ENCODE measurements at places on chromosomes 2 and 18.

DNA sequence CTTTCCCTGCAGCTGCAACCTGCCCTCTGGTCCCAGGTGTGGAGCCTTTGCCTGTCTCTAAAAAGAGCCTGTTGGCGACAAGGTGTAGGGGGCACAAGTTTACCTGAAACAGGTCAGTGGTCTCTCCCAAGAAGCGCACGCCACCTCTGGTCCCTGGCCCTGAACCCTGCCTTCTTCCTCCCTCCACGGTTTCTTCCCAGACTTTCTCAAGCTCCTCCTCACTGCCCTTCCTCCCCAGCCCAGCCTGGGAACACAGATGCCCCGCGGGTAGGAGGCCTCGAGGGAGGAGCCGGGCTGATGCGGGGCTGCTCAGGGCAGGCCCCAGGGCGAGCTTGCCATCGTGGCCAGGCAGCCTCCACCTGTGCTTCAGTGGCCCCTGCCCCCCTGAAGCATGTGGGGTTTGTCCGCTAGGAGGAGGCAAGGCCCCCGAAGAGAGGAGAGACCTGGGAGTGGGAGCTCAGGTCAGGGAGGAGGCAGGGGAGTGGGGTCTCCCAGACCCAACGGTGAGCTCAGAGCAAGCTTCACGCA lies 89.5 kb downstream of the SMAD7 start:
- no peak for DNase-seq

DNA sequence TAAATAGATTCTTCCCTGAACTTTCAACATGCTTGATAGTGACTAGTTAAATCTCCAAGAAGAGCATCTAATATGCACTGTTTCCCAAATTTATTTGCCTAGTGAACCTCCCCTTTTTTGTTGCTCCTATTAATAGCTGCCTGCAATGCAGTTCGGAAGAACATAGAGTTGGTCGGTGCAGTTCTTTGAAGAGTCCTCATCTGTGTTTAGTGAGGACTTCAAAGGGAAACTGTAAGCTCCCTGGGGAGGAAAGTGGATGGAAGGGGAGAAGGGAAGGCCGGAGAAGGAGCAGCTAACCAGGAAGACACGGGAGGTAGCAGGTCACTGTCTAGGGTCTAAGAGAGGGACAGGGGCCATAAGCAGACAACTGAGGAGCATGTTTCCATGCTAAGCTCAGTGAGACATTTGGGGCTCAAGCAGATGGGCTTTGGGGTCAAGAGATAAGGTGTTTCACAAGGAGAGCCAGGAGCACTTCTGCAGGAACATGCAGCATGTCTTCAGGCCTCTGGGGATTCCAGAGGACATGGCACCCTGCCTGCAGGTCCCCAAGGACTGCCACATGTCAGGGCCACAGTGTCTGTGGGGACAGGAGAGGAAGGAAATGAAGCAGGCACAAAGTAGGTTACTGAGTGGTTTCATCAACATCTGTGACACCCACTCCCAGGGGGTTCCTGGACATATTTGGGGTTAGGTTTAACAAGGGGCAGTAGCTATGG lies 48.7 kb upstream of the ANXA4 start:
- no peak for DNase-seq

- no peak for DNase-seq
Measured at GRCh38 chr2:188576651-188577050, 285.0 kb downstream of the GULP1 start.

- no peak for DNase-seq
Measured at GRCh38 chr2:39447266-39448168, 10.4 kb upstream of the MAP4K3 start.

DNA sequence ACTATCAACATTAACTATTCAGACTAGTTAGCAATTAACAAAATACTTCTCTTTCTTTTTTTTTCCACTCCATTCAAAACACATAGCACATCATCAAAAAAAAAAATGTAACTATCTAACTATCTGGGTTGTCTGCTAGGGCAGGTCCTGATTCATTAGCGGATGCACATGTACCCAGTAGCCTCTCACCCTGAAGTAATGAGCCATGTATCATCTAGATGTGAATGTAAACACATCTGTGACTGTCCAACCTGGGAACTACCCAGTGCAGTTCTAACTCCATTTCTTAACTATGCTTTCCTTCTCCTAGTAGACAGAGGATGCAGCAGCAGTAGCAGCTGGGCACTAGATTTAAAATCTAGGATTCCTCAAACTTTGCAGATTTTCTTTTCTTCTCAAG lies 183.1 kb upstream of the PIK3C3 start:
- DNase-seq: no peak

DNA sequence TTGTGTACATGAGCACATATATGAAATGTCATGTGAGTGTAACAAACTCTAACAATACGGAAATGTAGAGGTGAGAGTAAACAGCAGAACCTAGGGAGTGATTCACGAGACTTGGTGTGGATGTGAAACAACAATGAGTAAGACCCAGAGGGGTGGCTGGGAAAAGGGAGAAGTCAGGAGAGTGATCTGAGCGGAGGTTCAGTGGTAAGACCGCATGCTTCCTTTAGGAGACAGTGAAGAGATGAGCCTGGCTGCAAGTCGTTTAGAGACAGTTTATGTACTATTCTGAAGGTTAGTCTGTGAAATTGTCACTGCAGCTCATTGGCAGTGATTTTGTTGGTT lies 150.6 kb downstream of the PRPF40A start:
- DNase-seq: no peak

GRCh38 chr18:12867441-12868123 lies 16.5 kb downstream of the PTPN2 start:
- no peak for DNase-seq

- no peak for DNase-seq
Measured at GRCh38 chr2:230713331-230714135, 891 bp downstream of the CAB39 start.

- DNase-seq: no peak
Measured at GRCh38 chr2:100017633-100018032, 124.8 kb downstream of the AFF3 start.

GRCh38 chr18:51028201-51028805 lies 1.7 kb upstream of the SMAD4 start:
- DNase-seq: no peak

GRCh38 chr2:98547092-98547790 lies 61.1 kb downstream of the COA5 start:
- no peak for DNase-seq

GRCh38 chr18:8942021-8942908 lies 160.2 kb upstream of the NDUFV2 start:
- no peak for DNase-seq

- DNase-seq: no peak
Measured at GRCh38 chr2:75030218-75031009, 72.0 kb downstream of the POLE4 start.

DNA sequence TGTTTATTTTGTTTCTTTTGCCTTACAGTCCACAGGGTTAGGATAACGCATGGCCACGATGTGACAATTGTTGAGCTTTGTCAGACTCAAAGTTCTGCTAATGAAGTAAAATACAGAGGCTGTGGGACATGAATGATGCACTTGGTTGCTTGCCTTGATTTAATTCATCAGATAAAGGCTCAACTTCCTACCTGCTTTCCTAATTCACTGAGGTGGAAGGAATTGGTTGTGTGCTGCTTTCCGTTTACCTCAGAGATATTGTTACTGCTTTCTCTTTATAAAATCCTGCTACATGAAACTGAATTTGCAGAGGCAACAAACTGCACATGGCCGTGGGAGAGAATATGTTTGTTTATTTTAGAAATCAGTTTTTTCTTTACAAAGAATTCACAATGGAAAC lies 6.6 kb downstream of the RIT2 start:
- DNase-seq: no peak

Data from amygdala (tissue), 56 donors.